Bone marrow (tissue), 2 donors: ENCODE measurements at places on chromosomes 4 and X.

GRCh38 chr4:185535612-185536410 is 504 bp upstream of the PDLIM3 start:
- DNase-seq = no peak

DNA sequence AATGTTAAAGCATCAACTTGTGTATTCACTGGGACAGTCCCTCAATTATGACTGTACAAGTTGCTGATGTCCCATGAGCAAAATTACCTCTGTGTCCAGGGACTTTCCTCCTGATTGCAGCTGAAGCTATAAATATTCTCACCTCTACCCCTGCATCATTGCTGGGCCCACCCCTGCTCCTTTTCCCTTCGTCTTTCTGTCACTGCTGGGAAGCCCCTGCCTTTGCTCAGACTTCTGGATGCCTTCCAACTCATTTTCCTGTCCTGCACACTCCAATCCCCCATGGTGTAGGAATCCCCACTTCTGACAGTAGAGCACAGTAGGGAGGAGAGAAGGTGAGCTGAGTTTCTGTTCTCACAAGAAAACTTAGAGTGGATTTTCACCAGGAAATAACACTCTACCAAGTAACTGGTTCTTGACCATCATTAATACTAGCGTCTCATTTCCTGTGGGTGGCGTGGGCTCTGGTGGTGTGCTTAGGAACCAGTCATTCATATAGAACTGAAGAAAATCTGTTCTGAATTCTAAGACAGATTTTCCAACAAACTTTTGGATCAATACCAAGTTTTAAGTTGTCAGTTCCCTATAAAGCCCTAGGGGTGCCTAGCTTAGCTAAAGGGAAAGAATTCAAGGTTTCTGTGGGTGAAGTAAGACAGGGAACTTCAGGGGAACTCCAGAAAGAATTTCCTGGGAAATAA is 136.2 kb upstream of the MED14 start:
- DNase-seq = no peak

GRCh38 chr4:187176261-187176910 is 452.7 kb upstream of the FAT1 start:
- DNase-seq = no peak

- DNase-seq = no peak
Measured at GRCh38 chr4:2472187-2472586, 3.3 kb downstream of the RNF4 start.

- DNase-seq = no peak
Measured at GRCh38 chr4:165635381-165635780, 237.7 kb upstream of the TLL1 start.

DNA sequence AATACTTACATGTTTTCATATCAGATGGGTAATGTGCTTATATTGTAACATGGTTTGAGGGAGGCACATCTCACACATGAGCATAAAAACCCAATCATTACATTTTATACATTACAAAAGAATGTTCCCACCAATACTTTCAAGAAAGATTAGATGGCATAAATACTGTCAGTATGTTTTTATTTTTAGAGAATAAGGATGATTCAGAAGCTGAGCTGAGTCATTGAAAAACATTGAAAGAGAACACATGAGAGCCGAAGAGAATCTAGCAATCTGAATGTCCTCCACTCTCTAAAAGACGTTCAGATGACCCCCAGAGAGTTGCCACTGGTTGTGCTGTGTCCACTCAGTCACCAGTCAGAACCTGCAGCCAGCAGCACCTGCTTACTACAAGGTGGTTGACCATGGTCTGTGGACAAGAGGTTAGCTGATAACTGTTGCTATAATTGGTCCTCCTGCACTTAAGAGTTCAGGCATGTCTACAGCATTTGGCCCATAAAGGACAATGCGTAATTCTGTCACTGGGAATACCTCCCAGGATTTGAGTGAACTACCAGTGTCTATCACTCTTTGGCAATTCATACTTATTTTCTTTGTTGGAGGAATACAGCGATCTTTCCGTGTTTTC is 382.2 kb upstream of the IGFBP7 start:
- no peak for DNase-seq

- DNase-seq = no peak
Measured at GRCh38 chrX:31500921-31501320, 429.1 kb upstream of the FTHL17 start.
